ENCODE measurements at places on chromosomes 5 and 9.

- no peak for DNase-seq
Measured at GRCh38 chr5:175674731-175675346, 17.0 kb downstream of the HRH2 start.

DNA sequence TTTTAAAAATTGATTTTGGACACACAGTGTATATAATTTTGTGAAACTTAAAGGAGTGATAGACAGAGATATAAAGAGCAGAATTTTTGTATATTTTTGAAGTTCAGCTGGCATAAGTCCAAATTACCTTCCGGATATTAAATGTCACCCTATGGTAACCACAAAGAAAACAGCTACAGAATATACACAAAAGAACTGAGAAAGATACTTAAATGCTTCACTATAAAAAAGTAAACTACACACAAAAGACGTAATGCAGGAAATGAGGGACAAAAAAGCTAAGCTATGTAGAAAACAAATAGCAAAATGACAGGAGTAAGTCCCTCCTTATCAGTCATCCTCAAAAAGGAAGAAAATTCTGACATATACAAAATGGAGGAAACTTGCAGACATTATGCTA lies 29.4 kb downstream of the HACD4 start:
- DNase-seq = peak; percentile 31

GRCh38 chr5:13350767-13351166 lies 593.7 kb downstream of the DNAH5 start:
- no peak for DNase-seq

DNA sequence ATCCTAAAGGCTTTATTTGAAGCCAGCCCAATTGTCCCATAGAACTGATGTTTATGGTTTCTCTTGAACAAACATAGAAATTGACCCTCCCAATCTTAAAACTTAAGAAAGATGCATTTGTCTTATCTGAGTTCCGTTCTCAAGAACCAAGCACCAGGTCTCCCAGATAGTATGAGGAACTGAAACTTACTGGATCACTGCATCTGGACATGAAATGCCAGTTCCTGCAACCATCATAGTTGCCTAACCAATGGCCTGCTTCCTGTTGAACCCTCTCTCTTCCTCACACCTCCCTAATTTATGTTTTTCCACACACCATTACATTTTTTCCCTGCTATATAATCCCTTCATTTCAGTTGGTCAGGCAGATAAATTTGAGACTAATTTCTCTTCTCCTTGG lies 478.9 kb downstream of the HTR1A start:
- no peak for DNase-seq

- DNase-seq = no peak
Measured at GRCh38 chr9:12878351-12878978, 103.6 kb downstream of the LURAP1L start.

DNA sequence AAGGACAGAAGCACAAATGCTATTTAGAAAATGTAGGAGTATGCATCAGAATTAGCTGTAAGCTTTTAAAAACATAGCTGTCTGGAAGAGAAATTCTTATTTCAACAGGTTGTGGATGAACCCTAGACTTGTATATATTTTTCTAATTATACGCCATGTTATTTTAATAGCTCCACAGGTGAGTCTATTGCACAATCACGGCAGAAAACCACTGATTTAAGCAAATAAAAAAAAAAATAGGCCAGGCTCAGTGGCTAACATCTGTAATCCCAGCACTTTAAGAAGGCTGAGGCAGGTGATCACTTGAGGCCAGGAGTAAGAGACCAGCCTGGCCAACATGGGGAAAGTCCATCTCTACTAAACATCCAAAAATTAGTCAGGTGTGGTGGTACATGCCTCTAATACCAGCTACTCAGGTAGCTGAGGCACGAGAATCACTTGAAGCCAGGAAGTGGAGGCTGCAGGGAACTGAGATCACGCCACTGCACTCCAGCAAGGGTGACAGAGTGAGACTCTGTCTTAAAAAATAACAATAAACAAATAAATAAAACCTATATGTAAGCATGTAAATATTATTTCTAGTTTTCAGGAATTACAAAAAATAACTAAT lies 11.7 kb downstream of the TRIM23 start:
- DNase-seq = no peak

DNA sequence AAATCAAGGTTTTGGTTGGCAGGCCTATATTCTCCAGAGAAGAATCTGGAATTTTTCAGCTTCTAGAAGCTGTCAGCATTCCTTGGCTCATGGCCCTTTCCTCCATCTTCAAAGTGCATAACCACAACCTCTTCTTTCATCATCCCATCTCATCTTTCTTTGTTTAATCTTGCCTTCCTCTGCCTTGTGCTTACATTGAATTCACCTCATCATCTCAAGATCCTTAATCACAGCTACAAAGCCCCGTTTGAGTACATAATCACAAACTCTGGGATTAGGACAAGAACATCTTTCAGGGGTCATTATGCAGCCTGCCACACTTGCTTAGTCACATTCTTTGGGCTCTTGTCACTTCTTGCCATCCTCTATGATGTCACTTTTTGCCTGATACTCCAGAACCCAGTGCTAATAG lies 130.3 kb downstream of the FOXD1 start:
- no peak for DNase-seq

Data from DMS153 (cell line).